ENCODE measurements at places on chromosomes 2 and 18.

- no peak for DNase-seq
Measured at GRCh38 chr18:47250391-47251046, 941 bp downstream of the SKOR2 start.

DNA sequence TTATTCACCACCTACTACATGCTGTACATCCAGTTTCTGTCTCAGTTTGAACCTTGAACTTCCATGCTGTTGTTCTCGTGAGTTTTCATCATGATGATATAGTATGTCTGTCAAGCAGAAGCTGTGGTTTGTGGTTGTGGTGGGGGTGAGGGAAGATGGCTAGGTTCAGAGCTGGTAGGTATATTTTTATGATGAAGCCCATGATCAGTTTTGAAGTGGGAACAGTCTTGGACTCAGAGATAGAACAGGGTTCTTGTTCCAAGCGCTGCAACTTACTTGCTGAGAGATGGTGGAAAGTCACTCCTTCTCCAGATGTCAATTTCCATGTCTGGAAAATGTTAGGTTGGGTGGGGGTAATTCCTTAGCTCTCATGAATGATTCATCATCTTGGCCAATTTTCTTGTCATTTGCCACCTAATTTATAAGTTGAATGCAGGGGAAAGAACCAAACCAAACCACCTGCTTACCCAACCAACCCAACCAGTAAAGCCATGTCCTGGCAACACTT lies 21.6 kb downstream of the PMAIP1 start:
- DNase-seq = peak; percentile 55

GRCh38 chr2:163528640-163529217 lies 207.1 kb downstream of the FIGN start:
- DNase-seq = no peak

- peak; percentile 94 for DNase-seq
Measured at GRCh38 chr18:48952287-48953103, 1.7 kb upstream of the SMAD7 start.

DNA sequence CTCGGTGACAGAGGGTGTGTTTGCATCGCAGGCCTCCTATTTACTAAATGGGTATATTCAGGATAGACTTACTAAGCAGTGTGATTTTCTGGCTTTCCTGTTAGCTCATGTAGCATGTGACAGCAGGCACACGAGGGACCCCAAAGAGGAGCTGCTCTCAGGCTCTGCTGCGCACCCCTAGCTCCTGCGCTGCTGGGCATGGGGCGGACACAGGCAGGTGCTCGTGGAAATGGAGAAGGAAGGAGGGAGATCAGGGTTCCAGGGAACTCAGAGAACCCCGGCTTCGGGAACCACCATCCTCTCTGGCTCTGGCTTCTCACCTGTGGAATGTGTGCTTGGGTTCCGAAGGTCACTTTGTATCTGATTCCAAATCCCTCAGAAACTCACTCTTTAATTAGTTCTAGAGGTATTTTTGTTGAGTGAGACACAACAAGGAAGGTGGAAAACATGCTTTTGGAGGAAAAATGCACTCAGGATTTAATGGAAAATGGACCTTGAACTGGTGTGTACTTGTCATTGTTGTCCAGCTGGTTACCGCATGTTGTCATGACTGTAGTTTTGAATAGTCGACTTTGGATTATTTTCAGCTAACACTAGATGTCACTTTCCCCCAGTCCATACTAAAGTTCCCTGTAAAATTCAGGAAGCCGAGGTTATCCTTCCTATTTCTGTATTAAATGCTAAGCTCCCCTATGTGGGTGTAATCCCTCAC lies 3.5 kb downstream of the SNTG2 start:
- peak; percentile 25 for DNase-seq

DNA sequence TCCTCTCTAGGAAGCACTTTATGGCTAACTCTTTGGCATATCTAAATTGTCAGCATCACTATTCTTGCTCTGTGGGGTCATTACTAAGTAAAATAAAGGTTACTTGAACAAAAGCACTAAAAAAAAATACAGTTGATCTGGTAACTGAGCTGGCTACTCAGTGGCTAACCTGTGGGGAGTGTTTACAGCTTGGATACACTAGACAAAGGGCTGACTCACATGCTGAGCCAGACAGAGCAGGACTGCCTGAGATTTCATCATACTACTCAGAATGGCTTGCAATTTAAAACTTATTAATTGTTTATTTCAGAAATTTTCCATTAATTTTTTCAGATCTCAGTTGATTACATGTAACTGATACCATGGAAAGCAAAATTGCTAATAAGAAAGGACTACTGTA lies 1690.4 kb upstream of the SLC39A10 start:
- DNase-seq = peak; percentile 93

- peak; percentile 36 for DNase-seq
Measured at GRCh38 chr2:215918901-215919599, 94.3 kb downstream of the MREG start.

DNA sequence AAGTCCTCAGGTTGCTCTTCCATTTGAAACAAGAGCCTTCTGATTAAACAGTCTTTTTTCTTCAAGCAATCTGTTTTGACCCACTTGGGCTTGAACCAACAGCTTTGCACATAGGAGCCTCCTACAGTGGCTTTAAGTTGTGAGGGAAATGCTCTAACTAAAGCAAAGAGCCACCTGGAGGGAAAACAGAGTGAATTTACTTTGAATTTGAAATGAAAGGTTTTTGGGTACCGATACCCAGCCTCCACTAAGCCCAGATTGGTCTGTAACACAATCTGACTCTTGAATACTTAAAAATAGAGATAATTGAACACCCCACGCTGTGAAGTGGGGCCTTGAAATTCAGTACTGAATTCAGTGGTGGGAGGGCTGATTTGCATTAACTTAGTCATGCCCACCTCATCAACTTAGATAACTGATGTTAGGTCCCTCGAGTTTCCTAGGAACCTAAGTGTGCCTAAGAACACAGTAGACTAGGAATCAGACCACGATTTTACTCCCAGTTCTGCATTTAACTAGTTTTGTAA lies 56.3 kb upstream of the ACVR1C start:
- no peak for DNase-seq

- no peak for DNase-seq
Measured at GRCh38 chr2:96795076-96795475, 21.0 kb upstream of the CNNM3 start.

DNA sequence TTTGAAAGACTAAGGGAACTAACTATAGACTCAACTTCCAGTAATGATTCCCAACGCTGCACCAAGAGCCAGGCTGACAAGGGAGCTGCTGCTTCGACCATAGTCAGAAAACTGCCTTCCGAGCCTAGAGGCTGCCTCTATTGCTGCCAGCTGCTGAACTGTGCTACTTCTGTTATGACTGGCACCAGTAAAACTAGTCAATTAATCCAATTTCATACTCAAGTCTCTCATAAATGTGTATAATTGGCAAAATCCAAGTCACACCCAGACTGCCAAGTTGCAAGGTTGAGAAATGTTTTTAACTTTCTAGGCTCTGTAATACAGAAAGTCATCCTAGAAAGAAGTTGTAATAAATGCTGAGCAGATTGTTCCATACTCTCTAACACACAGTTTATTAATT lies 117.4 kb downstream of the SPOPL start:
- DNase-seq = no peak

- no peak for DNase-seq
Measured at GRCh38 chr2:204625135-204625534, 79.9 kb downstream of the PARD3B start.

GRCh38 chr2:52034706-52035105 lies 1002.8 kb upstream of the NRXN1 start:
- no peak for DNase-seq

- peak; percentile 97 for DNase-seq
Measured at GRCh38 chr18:55405893-55406406, 182.0 kb downstream of the TCF4 start.

- DNase-seq = no peak
Measured at GRCh38 chr2:29114586-29114945, 649 bp upstream of the CLIP4 start.
